ENCODE measurements at places on chromosomes 11 and 22. TPM values are rescaled to one million over a fixed set of nuclear protein-coding genes. Genes with fewer than 3 reads are reported as not detected.

The MICAL2 gene
- total RNA-seq = 322 TPM

The MYRF gene
- total RNA-seq = 2.2 TPM

The C11orf91 gene
- not detected for total RNA-seq

The SPI1 gene
- total RNA-seq = 0.55 TPM

The CLMP gene
- total RNA-seq = 0.17 TPM

The SLC7A4 gene
- total RNA-seq = not detected

The PRR5L gene
- 14.6 TPM for total RNA-seq

The HPX gene
- total RNA-seq = 1.2 TPM

The ACTN3 gene
- total RNA-seq = not detected

Data from activated T-cell treated with anti-CD3 and anti-CD28 coated beads, Interleukin-2, amount 50 U/mL, for 72 hours (primary cell).